ENCODE measurements at places on chromosomes 12 and 14.

DNA sequence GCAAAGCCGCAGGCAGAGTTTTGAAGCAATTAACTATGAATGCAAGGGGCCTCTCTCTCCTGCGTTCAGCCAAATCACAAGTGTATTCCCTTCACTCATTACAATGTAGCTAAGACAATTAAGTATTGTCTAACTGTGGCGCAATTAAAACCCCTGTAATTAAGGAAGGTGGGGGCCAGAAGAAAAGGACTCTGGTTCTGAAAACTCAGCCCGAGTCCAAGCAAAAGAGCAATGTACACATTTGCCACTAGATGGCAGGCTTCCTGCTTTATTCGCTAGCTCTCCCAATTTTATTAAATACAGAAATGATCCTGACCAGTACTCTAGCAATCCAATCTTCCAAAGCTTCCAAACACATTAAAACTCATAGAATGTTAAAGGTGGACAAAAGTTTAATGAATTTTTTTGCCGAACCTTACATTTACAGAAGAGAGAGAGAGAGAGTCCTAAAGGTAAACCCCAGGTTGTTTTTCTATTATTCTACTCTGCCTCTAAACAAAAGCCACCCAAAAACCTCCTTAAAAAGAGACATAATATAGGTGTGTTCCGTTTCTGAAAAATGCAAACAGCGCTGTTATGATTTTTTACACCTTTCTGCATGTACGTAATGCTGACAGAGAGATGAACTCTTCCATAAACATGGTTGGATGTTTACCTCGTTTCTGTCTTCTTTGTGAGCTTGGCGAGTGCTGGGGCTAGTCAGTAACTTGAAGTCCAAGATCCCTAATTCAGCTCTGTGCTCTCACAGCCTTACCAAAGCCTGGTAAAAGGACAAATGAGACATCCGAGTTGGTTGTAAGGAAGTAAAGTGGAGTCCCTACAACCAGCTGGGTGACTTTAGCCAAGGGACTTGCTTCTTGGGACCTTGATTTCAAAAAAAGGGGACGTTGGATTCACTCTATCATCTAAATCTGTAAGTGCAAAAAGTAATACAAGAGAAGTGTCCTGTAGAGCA is 50.9 kb upstream of the VASH1 start:
- peak; percentile 52 for DNase-seq

GRCh38 chr12:131011165-131012079 is 57.7 kb downstream of the ADGRD1 start:
- DNase-seq: no peak

DNA sequence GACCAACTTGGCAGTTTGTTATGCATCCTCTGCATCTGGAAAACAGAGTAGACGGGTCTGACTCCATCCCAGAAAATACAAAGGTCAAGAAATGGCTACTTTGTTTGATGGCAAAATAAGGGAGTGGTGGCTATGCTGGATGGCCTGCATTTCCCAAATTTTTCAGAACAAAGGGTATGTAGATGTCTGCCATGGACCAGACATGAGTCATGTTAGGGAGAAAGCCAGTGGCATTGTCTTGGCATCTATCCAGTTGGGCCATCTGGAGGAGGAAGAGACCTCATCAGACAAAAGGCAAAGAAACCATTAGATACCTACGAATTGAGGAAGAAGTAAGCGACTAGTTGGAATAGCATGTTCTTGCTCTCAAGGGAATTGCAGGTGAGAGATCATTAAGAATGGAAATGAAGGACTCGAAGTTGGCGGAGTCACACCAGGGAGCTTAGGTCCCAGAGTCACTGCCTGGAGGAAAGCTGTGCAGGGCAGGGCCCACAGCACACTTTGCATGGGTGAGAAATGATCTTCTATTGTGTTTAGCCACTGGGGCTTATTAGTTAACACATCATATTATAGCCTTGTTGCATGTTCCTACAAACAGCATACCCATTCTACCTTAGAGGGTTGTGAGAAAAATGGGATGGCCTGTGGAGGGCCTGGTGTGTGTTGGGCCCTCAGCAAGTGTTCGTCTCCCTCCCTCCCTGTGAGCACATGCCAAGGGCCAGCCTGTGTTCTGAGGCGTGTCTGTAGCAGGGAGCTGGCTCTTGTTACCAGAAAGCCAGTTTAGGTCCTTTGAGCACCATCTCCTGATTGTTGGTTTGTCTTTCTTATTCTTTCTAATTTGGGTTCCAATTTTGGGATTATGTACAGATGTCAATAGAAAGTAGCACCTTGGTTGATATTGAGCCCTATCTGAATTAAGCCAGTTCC is 119.4 kb downstream of the KTN1 start:
- peak; percentile 69 for DNase-seq

GRCh38 chr14:22099942-22100763 is 426.5 kb upstream of the OR4E1 start:
- peak; percentile 90 for DNase-seq

GRCh38 chr12:56087220-56087619 is 7.3 kb downstream of the ERBB3 start:
- peak; percentile 20 for DNase-seq

GRCh38 chr12:60832290-60832689 is 1236.5 kb downstream of the SLC16A7 start:
- no peak for DNase-seq

DNA sequence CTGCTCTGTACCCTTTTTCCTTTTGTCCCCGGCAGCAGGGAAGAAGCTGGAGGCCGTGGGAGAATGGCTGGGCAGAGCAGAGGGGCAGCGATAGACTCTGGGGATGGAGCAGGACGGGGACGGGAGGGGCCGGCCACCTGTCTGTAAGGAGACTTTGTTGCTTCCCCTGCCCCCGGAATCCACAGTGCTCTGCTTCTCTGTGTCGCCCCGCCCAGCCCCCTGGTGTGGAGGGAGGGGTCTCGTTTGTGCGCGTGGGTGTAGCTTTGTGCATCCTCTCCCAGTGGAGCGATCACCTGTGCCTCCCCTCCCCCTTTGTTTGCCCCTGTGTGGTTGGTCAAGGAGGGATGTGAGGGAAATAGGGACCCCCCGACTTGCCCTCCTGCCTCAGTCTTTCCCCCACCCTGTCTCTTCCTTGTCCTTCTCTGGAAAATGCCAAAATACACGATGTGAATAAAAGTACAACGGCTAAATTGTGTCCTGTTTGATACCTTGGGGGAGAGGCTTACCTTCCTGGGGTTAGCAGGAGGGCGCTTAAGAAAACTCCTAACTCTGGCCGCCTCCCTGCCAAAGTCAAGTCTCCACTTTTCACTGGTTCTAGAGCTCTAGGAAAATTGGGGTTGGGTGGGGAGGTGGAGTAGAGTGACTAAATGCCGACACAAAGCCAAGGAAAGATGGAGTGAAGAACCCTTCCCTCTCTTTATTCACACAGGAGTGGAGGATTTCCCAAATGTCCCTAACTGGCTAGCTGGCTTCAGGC is 990 bp upstream of the TPI1 start:
- DNase-seq: no peak

DNA sequence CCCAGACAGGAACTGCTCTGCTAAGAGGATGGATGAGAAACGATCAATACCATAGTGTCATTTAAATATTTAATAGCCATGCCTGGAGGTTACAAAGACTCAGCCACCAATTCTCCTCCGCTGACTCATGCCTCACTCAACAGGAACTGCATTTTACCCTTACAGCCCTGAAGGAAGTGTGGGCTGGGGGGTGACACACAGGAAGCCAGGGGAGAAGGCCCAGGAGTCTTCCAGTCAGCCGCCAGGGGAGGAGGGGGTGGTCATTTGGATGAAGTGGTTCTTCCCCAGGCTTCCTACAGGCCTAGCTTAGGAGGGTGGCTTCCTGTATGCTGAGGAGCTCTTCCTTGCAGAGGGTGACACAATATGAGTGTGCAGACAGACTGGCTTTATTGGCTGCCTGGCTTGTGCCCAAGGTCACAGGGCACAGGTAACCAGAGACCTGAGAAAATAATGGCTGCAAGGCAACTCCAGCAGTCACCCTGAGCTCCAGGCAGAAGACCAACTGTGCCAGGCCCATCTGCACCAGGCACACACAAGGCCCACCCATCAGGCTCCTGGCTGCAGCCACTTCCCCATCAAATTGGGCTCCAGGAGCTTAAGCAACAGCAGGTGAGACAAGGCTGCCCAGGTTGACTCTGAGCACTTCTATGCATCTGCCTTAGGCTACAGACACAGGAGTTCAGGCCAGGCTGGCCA is 30.6 kb upstream of the RPLP0 start:
- DNase-seq: peak; percentile 97

GRCh38 chr12:130870442-130871285 is 1.2 kb upstream of the RAN start:
- peak; percentile 95 for DNase-seq

DNA sequence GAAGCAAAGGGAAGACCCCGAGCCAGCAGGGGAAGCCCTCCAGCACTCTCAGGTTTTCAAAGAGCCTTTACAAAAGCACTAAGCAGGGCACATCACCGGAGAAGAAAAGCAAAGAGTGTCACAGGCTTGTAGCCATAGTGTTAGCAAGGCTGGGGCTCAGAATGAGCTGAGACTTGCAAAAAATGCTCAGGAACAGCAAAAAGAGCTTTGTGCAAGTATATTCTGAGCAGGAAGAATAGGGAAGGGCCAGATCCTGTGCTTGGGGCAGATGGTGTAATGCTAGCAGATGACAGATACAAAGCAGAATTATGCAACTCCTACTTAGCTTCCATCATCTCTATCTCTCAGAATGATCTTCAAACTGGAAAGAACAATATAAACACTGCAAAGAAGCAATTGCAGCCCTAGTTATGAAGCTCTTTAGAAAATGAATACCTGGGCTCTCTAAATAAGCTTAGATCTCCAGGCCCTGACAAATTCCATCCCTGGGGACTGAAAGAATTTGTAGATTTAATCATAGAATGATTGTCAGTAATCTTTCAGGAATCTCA is 23.7 kb upstream of the PARP11 start:
- peak; percentile 70 for DNase-seq

DNA sequence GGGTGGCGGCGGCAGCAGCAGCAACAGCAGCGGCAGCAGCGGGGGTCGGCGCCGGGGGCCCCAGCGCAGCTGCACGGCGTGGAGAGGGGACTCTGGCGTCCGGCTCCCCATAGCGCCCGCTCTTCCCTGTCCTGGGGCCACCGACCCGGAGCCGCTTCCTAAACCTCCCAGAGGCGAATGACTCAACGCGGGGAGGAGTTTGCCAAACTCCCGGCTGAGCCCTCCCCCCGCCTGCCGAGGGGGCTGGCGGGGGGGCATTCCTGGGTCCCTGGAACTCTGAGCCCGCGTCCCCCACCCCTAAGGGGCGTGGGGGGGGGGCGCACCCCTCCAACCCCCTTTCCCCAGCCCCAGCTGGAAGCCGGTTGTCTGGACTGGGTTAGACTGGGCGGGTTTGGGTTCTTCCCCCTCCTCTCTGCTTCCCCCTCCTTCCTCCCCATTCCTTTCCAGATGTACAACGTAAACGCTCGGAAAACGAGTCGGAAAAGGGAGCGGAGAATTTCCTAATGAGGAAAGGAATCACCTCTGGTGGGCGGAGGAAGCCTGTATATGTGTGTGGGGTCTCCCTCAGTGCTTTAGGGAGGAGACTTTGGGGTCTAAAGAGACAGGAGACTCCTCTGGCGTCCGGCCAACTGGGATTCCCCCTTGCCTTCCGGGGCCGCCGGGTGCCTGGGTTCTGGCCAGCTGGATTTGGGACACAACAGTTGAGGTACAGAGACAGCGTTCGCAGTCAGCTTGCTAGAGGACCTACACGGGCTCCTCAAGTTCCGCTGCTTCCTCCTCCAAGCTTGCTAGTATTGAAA is at the start of gene ITGA5:
Gene ITGA5 (minus strand): TSS at position 179 of the 800 bp plus-strand sequence. CDS start 68 bp downstream, at position 111.
- peak; percentile 78 for DNase-seq

DNA sequence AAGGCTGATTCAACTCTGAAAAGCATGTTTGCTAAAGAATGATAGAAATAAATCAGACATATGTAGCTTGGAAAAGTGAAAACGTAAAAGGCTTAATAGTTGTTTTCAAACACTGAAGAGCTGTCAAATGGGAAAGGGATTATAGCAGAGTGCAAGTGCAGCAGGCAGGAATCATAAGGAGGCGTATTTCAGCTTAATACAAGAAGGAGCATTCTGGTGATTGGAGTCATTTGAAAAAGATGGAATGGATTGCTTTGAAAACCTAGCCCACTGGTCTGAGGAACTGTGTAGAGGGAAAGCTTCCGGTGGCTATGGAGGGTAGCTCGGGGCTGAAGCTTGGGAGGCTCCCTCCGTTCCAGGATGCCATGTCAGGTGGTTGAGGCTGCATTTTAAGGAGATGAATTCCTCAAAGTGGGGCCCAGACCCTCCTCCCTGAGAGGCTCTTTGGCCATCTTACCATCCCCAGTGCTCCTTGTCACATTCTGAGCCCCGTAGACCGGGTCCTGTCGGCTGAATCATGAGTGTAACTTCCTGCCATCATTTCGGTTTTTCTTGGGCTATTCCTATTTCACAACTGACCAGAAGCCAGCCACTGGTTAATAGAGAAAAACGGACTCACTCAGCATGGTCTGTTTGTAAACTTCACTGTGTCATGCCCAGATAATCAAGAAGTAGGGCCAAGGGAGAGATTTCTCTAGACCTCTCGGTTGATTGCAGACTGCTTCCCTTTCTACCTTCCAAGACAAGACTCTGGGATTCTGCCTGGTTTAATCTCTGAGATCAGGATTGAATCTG is 6.5 kb downstream of the WNT5B start:
- DNase-seq: no peak

- DNase-seq: no peak
Observed at GRCh38 chr12:7096979-7097378, 4.7 kb upstream of the C1R start.

GRCh38 chr12:43899574-43899973 is 63.7 kb downstream of the TMEM117 start:
- no peak for DNase-seq

DNA sequence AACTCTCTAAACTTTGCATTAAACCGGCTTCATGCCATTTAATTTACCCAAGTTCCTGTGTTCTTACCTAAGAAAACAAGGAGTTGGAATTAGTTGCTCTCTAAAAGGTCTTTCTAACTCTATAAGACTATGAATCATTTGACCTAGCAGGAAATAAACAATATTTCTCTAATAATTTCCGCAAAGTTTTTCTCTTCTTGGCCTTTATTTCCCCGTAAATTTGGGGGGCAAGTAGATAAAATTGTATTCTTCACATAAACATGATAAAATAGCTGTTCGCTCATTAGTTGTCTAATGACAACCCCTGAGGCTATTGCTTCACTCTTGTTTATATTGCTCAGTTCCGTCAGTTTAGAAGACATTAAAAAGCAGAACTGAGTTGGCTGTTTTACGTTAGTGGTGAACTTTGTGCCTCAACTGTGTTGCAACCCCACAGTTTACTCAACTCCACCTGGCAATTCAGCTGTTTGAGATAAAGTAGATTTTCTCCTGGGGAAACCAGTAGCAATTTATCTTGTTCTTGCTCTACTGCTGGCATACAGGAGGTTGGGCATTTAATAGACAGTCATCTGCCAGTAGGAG is 74.7 kb downstream of the BTG1 start:
- DNase-seq: no peak

GRCh38 chr14:104509673-104510072 is 69.9 kb upstream of the C14orf180 start:
- no peak for DNase-seq

DNA sequence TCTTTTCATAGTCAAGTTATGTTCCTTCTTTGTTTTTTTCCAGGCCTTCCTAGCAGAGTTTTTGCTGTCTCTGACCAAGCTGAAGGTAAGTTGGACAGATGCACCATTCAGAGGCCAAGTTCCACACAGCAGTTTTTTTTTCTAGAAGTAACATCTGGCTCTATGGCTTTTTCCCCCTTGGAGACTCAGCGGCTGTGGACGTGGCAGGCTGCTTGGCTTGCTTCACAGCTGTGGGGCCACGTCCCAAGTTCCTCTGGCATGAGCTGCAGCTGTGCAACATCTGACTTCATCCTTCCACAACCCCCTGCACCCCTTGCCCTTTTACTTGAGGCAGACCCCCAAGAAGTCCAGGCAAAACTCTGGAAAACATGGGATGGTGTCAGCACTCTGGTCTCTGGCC is 24.2 kb upstream of the RHOJ start:
- no peak for DNase-seq
